AML-193 (cell line): ENCODE measurements at places on chromosomes 13 and 19.

GRCh38 chr13:36841391-36841790, 22.4 kb downstream of the RFXAP start:
- DNase-seq: peak; percentile 24

GRCh38 chr13:50809133-50810090, 34.1 kb downstream of the DLEU7 start:
- DNase-seq: no peak

DNA sequence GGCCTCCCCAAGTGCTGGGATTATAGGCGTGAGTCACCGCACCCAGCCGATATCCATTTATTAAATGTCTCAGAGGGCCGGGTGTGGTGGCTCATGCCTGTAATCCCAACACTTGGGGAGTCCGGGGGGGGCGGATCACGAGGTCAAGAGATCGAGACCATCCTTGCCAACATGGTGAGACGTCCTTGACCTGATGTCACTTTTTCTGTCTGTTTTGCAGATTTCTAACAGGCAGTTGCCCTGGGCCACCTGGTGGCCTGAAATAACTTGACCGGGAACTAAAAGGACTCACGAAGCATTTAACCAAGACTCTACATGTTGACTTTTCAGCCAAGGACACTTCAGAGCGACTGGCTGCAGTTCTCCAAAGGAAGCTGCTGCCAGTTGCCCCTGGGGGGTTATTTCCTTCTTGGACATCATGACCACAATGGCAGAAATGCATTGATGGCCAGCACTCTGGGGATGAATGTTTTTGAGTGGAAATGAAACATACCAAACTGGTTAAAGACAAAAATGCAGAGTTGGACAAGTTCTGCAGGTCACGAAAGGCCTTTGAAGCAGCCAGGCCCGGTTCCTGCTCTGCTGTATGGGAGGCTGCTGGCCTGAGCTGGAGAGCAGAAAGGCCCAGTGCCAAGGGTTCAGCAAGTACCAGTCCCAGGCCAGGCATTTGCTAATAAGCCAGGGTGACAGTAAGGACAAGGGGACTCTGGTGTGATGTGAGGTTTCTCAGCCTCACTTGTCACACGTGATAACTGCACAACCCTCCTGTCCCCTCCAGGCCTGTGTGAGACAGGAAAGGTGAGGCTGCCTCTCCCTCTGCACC, 8.3 kb downstream of the ZNF837 start:
- peak; percentile 35 for DNase-seq

GRCh38 chr19:2110822-2111221, 14.1 kb downstream of the IZUMO4 start:
- no peak for DNase-seq

DNA sequence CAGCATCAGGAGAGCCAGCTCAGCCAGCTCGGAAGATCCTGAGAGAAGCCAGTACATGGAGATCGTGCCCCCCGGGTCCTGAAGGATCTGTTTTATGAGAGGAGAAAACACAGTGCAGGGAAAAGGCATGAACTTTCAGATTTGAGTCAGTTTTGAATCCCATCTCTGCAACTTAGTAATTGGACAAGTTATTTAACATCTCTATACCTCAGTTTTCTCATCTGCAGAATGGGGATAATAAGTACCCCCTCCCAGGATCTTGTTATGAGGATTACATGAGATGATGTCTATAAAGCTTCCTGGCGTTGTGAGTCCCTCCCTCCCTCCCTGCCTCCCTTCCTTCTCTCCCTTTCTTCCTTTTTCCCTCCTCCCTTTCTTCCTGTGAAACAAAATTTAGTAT, 40.1 kb upstream of the GTF3A start:
- DNase-seq: no peak

DNA sequence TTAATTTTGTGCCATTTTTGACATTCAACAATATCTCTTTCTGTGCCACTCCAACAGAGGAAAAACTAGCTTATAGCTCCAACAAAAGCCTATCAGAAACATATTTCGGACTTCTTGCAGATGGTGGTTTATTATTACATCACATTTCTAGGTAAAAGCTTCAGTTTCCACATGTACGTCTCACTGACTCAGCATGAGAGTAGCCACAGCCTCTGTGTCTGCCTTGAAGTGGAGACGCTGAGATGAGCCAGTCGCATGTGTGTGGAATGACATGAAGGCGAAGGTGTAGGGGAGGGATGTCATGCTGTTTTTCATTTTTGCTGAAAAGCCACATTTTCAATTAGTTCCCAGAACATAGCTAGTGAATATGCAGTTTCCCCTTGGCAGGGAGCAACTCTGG, 598.6 kb downstream of the EFNB2 start:
- DNase-seq: no peak

DNA sequence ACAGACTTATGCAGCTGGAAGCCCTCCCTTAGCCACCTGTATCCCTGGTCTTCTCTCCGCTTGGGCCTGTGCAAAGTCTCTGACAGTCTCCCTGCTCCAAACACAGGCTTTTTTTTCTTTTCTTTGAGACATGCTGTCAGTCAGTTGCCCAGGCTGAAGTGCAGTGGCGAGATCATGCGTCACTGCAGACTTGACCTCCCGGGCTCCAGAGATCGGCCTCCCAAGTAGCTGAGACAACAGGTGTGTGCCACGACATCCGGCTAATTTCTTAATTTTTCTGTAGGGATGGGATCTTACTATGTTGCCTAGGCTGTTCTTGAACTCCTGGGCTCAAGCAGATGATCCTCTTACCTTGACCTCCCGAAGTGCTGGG, 1.6 kb downstream of the MZF1 start:
- DNase-seq: no peak

GRCh38 chr13:98044301-98044700, 90.8 kb downstream of the IPO5 start:
- DNase-seq: no peak

GRCh38 chr19:32626969-32627368, 46.0 kb downstream of the PDCD5 start:
- DNase-seq: no peak

DNA sequence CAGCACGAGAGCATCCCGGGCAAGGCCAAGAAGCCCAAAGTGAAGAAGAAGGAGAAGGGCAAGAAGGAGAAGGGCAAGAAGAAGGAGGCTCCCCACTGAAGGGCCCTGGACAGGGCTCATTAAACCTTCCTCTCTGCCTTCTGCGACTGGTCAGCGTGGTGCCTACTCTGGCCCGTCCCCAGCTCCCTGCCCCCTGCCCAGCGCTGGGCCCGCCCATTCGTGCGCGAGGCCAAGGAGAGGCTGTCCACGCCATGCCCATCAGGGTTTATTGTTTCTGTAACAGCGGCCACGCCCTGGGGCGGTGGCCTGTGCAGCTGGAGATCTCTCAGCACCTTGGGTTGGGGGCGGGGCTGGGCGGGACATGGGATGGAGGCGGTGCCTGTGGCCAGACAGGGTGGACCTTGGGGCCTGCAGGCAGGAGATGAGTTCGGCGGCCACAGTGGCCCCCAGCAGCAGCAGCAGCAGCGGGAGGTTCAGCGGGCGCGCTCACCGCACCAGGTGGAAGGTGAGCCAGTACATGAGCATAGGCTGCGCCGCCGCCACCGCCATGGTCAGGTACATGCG, 897 bp downstream of the C19orf33 start:
- no peak for DNase-seq

DNA sequence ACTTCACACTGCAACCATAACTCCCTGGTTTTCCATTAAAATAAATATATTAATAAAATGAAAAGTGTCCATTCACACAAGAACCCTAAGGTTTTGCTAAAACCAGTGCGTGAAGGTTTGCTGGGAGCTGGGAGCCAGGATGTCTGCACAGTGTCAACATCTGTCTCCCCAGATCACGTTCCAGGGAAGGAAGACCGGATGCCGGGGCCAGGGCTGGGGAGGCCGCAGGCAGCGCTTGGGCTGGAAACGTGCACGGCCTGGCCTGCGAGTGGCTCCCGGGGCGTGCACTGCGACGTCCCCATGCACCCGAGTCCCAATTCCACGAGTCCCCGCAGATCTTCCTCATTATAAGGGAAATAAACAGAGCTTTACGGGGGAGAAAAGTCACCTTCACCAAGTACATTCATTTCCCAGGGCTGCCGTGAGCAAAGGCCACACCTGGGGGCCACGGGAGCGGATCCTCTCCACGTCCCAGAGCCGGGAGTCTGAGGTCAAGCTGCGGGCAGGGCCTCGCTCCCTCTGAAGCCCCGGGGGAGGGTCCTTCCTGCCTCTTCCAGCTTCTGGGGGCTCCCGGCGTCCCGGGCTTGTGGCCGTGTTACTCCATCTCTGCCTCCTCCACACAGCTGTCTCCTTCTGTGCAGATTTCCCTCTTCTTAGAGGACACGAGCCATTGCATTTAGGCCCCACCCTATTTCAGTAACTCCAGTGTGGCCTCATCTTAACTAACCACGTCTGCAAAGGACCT, 12.8 kb downstream of the SHC2 start:
- DNase-seq: no peak

GRCh38 chr13:85434927-85435326, 364.3 kb downstream of the SLITRK6 start:
- no peak for DNase-seq

DNA sequence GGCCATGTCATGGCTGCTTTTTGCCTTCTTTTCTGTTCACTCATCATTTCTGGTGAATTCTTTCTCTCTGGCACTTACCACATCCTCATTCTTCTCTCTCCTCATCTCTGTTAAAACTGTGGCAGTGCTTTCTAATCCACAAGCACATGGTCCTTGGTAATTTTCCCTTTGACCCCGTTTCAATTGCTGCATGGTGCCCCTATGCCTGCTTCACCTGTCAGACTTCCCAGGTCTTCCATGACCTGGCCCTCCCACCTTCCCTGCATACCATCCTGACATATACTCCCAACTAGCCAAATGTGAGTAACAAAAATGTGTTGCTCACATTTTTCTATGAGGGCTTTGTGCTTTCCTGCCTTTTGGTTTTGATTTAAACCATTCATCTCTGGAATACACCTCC, 286.5 kb downstream of the MTUS2 start:
- DNase-seq: no peak

DNA sequence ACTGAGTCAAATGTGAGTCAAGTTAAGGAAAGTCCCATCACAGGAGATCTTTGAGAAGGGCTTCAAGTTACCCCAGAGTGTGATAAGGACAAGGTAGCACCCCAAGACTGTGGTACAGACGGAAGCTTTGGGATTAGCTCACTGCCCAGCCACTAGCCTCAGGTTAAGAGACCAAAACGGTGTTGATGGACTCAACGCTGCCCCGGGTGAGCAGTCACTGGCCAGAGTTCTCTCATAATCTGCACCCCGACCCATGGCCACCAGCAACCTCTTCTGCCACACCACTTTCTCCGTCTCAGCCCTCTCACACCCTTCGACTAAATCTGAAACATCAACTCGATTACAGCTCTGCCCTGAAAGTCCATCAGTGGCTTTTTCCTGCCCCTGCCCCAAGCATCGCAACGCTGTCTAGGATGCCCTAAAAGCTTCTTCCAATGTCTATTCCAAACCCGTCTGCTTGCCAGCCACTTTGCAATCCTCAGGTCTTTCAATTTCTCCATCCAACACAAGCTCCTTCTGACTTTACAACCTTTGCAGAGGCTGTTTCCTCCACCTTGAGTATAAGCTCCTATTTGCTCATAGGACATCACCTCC, 5.6 kb downstream of the HNRNPL start:
- DNase-seq: no peak

GRCh38 chr13:31859571-31859970, 120.2 kb downstream of the RXFP2 start:
- DNase-seq: no peak

DNA sequence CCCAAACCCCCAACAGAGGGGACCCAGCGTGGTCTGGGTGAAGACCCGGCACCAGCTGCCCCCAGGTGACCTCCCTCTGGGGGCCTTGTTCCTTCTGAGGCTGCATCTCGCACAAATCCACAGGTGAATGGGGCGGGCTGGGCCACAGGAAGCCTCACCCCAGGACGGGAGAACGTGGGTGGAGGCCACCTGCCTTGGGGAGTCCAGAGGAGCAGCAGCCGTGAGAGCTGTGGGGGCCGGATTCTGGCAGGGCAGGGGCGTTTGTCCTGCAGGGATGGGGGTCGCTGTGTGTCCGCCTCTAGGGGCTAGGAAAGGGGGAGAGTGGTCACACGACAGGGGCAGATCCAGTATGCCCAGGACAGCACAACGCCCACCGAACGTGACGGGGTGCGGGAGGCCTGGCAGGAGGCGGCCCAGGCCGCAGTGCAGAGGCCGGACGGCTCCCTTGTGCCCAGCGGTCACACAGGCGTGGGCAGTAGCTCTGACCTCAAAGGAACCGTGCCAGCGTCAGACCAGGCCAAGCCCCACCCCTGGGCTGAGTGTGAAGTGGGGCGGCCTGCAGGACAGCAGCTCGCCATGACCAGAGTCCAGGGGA, 6.7 kb downstream of the POLR2E start:
- no peak for DNase-seq

DNA sequence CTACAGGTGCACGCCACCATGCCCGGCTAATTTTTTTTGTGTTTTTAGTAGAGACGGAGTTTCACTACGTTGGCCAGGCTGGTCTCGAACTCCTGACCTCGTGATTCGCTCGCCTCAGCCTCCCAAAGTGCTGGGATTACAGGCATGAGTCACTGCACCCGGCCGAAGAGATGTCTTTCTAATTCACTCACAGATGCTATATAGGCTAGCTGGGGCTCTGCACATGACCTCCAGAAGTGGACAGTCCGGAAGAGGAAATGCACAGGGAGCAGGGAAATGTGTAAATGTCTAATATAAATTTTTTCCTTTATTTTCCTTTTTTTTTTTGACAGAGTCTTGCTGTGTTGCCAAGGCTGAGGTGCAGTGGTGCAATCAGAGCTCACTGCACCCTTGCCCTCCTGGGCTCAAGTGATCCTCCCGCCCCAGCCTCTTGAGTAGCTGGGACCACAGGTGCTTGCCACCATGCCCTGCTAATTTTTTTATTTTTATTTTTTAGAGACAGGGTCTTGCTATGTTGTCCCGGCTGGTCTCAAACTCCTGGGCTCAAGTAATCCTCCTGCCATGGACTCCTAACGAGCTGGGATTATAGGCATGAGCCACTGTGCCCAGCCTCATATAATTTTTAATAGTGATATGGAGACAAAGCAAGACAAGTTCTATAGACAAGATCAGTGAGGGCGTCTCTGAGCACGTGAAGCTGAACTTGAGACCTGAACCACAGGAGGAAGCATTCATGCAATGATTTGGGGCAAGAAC, 8.4 kb downstream of the GIPC1 start:
- no peak for DNase-seq
